Kidney epithelial cell (primary cell): ENCODE measurements at places on chromosomes 13 and 19.

DNA sequence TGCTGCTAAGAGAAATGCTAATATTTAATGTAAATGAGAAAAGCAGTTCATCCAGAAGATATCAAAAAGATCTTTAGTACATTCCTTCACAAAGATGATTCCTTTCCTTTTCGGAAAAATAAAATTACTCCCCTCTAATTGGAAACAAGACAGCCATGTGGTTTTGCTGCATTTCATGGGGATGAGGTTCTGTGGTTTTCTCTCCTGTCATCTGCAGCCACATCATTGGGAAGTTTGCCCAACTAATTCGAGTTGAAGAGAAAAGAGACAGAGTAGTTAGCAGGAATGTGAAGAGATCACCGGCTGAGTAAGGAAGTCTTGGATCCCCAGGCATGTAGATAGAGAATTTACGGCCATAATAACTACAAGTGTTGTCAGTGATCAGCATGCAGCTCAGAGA lies 122.1 kb downstream of the CYSLTR2 start:
- DNase-seq: peak; percentile 73

- DNase-seq: no peak
These were observed 3.8 kb downstream of the MAMSTR start for GRCh38 chr19:48715681-48716171.

GRCh38 chr19:57103573-57104277 lies 16.1 kb upstream of the USP29 start:
- no peak for DNase-seq

- DNase-seq: no peak
These were observed 6.2 kb upstream of the SHD start for GRCh38 chr19:4272894-4273293.

GRCh38 chr13:41788552-41788951 lies 172.4 kb downstream of the VWA8 start:
- DNase-seq: no peak

GRCh38 chr13:30718661-30719524 lies 16.4 kb upstream of the ALOX5AP start:
- DNase-seq: peak; percentile 75
